ENCODE measurements at places on chromosomes 7 and 10.

DNA sequence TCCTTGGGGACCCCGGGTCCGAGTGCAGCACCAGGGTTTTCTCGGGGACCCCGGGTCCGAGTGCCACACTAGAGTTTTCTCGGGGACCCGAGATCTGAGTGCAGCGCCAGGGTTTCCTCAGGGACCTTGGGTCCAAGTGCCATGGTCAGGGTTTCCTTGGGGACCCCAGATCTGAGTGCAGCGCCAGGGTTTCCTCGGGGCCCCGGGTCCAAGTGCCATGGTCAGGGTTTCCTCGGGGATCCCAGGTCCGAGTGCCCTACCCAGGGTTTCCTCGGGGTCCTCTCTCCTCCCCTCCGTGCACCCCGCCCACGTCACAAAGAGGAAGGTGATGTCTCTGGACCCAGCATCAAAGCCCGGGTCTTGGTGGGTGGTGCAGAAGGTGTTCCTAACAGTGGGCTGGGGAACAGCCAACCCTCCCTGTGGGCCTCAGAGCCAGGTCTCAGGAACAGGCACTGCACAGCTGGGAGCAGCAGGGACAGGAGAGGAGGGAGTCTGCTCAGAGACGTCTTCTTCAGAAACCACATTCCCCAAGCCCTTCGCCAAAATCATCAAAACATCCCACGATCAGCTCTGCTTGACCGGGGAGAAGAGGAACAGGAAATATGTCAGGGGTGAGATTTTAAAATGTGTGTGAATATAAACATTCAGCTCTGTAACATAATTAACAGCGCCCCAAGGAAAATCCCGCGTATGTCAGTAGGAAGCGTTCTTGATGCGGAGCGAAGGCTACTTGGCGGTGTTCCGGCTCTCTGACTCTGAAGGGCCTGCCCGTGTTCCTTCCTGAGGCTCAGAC, 540.7 kb downstream of the DNAJB6 start:
- DNase-seq: no peak

DNA sequence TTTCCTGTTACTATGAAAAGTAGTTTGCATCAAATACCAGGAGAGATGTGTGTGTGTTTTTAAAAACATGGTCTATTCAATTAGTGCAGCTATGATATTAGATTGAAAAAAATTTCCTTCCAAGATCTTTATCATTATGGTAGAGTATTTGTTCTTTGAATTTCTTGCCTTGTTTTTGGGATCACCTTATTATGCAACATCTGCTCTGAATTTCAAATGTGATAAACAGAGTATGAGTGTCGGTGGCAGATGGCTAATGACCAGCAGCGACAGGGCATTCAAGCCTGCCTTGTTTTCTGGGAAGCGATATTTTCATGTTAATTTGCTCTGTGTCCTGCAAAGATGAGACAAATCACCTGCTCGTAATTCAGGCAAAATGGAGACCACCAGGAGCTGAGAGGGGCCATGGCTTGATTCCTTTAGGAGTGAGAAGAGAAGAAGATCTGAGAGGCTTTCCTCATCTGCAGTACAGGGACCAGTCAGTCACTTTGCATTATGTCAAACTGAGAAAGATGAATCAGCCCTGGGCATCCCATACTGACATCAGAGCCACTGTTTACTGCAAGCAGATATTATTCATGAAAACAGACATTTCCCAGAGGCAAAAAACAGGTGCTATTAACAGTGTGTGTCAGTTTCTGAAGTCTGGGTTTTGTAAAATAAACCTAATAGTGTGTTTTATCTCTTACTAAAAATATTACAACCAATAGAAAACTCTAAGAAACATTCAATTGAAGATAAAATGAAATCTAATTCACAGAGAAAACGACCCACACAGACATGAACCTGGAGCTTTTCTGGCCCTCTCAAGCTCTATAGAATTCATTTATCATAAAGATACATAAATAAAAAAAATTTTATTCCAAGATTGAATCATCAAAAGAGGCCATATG, 67.6 kb downstream of the CDK6 start:
- no peak for DNase-seq

GRCh38 chr10:86958901-86959736, 720 bp downstream of the SNCG start:
- no peak for DNase-seq

DNA sequence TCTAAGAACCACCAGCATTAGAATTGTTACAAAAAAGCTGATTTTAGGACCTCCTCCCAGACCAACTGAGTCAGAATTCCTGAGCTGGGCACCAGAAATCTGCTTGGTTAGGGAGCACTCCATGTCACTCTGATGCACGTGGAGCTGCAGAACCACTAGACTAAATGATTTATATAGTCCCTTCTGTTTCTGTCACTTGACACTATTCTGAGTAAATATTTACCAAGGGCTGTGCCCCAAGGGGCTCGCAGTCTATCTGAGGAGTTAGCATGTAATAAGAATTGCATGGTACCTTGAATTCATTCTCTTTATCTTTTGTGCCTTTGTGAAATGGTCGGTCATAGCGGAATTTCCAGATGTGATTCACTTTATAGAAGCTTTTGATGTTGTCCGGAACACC, 196.0 kb upstream of the IMMP2L start:
- no peak for DNase-seq

GRCh38 chr7:128947854-128948253, 10.1 kb downstream of the IRF5 start:
- no peak for DNase-seq

- no peak for DNase-seq
These were observed 144.5 kb downstream of the FRMD4A start for GRCh38 chr10:14186245-14186644.

- DNase-seq: no peak
These were observed 720.5 kb downstream of the GRID1 start for GRCh38 chr10:85645926-85646711.

DNA sequence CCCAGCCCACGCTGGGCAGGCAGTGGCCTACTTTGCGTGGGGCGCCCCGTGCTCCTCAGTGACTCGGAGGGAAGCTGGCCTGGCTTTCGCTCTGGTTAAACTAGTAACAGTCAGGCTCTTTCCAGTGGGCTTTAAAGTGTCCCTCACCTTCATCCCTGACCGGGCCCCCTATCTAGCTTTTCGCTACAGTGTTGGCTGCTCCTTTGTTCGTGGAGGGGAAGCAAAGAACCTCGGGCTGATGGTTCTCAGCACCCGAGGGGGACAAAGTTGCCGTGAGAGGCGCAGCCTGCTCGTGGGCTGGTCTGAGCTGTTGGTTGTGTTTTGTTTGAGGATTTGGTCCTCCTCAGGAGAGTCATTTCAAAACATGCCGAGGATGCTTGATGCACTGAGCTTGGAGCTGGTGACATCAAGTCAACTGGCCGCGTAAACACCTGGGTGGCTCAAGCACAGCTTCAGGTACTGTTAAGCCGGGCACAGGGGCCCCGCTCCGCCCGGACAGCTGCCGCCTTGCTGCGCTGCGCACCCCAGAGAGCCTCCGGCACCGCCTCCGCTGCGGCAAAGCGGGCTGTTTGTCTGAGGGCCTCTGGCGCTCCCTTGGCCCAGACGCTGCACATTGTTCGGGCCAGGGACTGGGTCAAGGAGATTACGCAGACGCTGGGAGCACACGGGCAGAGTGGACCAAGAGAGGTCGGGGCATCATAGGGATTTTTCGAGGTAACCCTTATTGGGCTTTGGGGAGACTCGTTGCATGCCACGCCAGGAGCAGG, 1.6 kb downstream of the DLX6 start:
- no peak for DNase-seq

DNA sequence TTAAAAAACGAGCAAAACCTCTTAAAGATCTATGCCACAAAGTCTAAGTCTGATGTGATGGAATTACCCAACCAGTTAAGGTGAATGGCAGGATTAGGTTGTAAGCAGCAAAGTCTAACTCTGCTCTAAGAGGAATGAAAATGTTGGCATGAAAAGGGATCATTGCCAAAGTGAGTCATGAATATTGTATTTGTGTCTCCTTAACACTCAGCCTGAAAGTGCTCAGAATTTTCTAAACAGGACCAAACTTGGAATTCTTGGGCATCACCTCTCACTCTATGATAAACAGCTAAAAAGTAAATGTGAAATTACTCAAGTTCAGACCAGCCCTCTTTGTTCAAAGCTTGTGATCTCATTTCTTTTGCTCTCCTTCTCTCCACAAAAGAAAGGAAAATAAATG, 27.0 kb downstream of the PPP1R3A start:
- DNase-seq: no peak

All from effector CD4-positive, alpha-beta T cell (primary cell).